ENCODE measurements at places on chromosomes 11 and 22.

DNA sequence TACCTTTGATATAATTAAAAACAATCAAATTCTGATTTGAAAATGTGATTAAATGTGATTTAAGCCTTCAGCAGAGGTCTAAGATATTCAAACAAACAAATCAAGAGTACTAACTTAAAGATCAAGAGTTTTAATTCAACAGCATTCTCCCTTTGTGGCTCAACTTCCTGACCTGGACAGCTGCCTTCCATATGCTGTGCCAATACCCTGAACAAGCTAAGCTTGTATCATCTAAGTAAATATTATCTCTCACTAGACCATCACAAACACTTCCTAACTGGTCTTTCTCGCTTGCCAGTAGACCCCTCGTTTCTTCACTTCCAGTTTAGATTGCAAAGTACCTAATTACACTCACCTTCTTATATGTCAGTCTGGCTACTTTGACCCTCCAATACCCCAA lies 35.9 kb upstream of the P4HA3 start:
- no peak for DNase-seq

GRCh38 chr11:5369789-5370188 lies 13.8 kb upstream of the OR51M1 start:
- DNase-seq, result no peak

GRCh38 chr11:106061954-106062949 lies 14.9 kb downstream of the KBTBD3 start:
- no peak for DNase-seq

DNA sequence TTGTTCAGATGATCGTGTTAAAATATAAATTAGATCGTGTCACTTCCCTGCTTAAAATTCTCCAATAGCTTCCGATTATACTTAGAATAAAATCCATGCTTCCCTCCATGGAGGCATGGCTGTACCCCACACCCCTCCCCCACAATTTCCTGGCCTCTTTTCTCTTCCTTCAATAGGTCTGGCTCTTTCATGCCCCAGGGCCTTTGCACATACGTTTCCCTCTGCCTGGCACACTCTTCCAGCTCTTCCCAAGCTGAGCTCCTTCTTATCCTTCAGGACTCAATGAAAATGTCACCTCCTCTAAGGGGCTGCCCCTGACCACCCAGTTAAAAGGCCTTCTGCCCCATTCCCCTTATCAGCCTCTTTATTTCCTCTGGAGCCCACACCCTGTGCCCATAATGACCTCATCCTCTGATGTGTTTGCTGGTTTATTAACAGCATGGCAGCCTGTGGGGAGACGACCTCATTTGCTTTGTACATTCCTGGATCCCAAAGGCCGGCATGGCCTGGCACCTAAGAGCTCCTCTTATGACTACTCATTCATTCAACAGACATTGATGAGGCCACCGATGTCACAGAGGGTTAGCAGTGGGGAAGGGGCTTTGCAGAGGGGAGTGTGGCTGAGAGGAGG lies 9.0 kb upstream of the FLRT1 start:
- no peak for DNase-seq

DNA sequence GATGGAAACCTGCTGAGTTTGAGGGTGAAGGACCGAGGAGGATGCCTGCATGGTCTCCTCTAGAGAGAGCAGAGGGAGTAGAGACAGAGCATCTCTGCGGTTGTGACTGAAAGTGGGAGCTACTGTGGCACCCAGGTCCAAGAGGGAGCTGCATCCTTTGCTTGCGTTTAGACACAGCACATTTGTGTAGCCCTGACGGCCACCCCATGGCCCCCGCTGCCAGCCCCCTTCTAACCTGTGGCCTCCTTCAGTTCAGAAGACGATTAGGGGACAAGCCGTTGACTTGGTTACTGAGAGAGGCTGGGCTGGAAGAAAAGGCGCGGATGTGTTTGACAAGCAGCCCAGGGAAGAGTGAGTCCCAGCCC lies 690.9 kb downstream of the BRD1 start:
- no peak for DNase-seq

- no peak for DNase-seq
Observed at GRCh38 chr11:6876914-6877313, 489 bp downstream of the OR10A4 start.

DNA sequence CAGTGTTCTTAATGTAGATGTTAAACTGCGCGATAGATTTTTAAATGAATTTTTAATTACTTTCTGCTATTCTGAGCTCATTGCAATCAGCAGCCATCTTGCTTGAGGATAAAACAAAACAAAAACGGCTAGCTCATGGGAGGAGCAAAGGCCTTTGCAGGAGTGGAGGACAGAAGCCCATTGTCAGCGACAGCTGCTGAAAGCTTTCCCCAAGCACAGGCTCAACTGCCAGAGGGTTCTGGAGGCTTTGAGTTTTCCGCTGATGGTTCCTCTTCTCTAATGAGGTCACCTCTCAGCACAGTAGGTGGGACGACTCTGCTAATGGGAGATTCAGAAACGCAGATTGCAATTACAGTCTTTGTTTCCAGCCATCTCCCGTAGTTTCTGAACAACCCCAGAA lies 167.1 kb upstream of the TTC12 start:
- no peak for DNase-seq

- DNase-seq, result no peak
Observed at GRCh38 chr11:119626871-119627270, 102.1 kb downstream of the NECTIN1 start.

- DNase-seq, result no peak
Observed at GRCh38 chr11:33419924-33420323, 162.7 kb downstream of the HIPK3 start.

DNA sequence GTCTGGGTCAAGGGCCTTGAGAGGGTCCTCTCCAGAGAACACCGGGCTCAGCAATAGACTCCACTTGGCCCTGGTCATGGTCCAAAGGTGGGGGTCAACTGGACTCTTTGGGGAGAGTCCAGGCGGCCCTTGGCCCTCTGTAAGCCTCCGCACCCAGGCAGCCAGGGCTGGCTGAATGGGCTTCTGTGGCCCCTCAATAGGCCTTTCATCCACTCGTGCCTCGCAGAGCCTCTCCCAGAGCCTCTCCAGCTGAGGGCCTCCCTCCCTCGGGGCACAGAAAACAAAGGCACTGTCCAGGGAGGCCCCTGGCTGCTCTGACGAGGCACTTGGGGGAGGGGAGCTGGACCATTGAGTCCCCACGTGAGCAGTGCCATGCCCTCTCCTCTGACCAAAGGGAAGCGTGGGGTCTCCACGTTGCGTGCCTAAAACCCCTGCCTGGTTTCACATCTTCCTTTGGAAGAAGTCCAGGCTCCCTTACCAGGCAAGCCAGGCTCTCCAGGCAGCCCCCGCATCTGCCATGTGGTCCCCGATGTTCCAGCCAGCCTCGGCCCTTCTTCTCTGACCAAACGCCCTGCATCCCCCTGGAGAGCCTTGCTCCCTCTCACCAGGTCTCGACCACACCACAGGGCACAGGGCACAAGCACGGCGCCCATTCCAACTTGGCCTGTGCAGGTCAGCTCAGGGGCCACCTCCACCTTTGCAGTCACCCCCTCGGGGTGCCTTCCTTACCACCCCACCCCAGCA lies 15.5 kb downstream of the KIAA0930 start:
- no peak for DNase-seq

- no peak for DNase-seq
Observed at GRCh38 chr11:64642418-64642735, 51.4 kb downstream of the SLC22A12 start.

DNA sequence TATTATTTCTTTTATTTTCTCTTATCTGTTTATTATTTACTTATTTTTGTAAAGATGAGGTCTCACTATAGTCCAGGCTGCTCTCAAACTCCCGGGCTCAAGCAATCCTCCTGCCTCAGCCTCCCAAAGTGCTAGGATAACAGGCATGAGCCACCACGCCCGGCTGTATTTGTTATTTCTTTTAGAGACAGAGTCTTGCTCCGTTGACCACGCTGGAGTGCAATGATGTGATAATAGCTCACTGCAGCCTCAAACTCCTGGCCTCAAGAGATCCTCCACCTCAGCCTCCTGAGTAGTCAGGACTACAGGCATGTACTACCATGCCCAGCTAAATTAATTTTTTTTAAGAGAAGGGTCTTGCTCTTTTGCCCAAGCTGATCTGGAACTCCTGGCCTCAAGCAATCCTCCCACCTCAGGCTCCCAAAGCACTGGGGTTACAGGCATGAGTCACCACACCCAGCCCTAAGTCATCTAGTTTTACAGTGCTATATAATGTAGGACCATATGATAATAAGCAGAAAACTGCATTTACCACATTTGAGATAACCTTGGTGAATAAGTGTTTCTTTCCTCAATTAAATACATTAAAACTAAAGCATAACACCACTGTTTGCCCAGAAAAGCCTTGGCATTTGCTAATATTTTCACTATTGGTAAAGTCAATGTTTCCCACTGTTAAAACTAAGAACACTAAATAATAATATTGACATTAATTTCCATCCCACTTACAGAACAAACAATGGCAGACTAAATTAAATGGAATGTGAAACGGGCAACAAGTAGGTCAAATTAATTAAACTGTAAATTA lies 127.5 kb downstream of the SIK3 start:
- no peak for DNase-seq

- no peak for DNase-seq
Observed at GRCh38 chr22:19404676-19405075, 26.9 kb downstream of the HIRA start.

- no peak for DNase-seq
Observed at GRCh38 chr11:107282195-107282594, 175.4 kb downstream of the CWF19L2 start.

DNA sequence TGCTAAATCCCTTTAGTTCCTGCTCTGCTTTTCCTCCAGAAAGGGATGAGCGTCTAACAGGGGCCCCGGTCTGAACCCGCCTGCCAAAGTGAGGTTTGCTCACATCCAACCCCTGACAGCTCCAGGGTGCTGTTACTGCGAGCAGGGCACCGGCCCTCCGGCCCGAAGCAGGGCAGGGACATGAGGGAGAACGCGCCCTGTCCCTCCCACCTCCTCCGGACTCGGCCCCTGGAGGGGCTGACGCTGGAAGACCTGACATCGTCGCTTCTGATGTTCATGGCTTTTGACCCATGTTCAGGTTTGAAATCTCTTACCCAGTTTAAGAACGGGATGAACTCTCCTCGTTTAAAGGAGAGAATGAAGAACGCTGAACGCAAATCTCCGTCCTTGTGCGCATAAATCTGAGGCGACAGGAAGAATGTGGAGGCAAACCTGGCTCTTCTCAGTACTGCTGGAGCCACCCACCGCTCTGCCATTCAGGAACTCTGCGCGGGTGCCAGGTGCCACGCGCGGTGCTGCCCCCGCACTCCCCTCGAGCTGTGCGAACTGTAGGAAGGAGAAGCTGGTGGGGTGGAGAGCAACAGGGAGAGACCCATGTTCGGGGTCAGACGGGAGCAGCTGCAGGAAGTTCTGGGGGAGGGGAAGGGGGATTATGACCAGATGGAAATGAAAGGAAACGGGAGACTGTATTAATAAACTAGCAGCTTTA lies 826 bp upstream of the EEF1G start:
- DNase-seq, result no peak
